Activated naive CD4-positive, alpha-beta T cell treated with anti-CD3 and anti-CD28 coated beads, Interleukin-2, amount 10 ng/mL, durations not matched to agents 7 days and 5 days (primary cell): ENCODE measurements at places on chromosomes 2 and 18.

- DNase-seq = no peak
- H3K27me3 ChIP-seq = no peaks in the 10 kb centered on the region
- H3K36me3 ChIP-seq = no peaks in the 10 kb centered on the region
- H3K27ac ChIP-seq = no peak overlapping the region
- no peaks in the 10 kb centered on the region for H3K4me1 ChIP-seq
These were observed 659.0 kb upstream of the CDH7 start for GRCh38 chr18:65091744-65092329.

DNA sequence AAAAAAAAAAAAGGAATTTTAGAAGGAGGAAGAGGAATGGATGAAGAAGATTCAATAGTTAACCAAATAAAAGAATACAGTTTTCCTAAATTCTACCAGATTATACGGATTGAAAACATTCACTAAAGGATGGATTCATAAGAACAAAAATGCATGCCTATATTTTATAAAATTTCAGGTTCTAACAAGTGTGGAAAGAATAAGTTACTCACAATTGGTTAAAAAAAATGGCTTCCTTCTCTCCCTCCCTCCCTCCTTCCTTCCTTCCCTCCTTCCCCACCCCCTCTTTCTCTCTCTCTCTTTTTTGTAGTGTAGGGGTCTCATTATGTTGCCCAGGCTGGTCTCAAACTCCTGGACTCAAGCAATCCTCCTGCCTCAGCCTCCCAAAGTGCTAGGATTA lies 1.6 kb upstream of the TP53I3 start:
- peaks cover 16% of the 10 kb centered on the region for H3K4me1 ChIP-seq
- no peak overlapping the region for H3K27ac ChIP-seq
- H3K27me3 ChIP-seq = no peaks in the 10 kb centered on the region
- H3K4me3 ChIP-seq = no peak overlapping the region
- peaks cover 4% of the 10 kb centered on the region for H3K36me3 ChIP-seq

GRCh38 chr18:12922266-12922665 lies 25.5 kb upstream of the SEH1L start:
- peaks cover 22% of the 10 kb centered on the region for H3K27me3 ChIP-seq
- no peaks in the 10 kb centered on the region for H3K36me3 ChIP-seq
- no peak for DNase-seq

DNA sequence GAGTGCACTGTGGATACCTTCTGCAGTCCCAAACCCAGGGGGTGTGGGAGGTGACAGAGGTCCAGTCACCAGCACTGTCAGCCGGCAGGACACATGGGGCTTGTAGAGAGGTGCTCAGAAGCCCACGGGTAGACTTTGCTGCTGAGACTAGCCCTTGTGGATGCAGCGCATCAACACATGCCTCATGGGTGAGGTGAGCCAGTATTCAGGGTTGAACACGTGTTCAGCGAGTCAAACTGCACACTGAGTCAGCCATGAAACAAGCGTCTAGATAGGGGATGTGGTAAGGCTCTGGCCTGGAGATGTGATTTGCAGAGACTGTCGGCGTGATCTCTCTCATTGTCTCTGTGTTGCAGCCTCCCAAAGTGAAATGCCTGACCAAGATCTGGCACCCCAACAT lies 35.8 kb upstream of the SCLY start:
- peaks cover 8% of the 10 kb centered on the region for H3K4me1 ChIP-seq
- DNase-seq = peak; percentile 25
- H3K27ac ChIP-seq = peak overlapping the region; percentile 9

GRCh38 chr2:190451561-190452176 lies 43.5 kb downstream of the MFSD6 start:
- no peaks in the 10 kb centered on the region for H3K27me3 ChIP-seq
- no peak overlapping the region for H3K27ac ChIP-seq
- peaks cover 16% of the 10 kb centered on the region for H3K36me3 ChIP-seq
- no peak for DNase-seq

DNA sequence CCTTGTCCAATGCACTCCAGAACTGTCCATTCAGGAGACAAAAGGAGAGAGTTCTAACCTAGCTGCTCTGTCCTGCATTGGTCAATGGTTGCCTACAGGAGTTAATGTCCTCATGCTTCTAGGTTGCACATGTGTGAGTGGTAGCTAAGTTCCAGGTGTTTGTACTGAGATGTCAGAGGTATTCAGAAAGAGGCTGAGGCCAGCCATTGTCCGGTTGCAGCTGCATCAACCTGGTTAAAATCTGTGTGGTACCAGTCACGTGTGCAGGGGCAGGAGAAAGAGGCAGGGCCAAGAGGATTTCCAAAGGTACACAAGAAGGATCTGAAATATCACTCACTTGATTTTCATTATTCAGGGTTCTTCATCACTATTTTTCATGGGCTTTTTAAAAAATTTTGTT lies 70.8 kb downstream of the DTNA start:
- no peaks in the 10 kb centered on the region for H3K27me3 ChIP-seq
- no peak overlapping the region for H3K27ac ChIP-seq
- no peak for DNase-seq
- H3K36me3 ChIP-seq = no peaks in the 10 kb centered on the region
- H3K4me1 ChIP-seq = no peaks in the 10 kb centered on the region
- H3K4me3 ChIP-seq = no peak overlapping the region

DNA sequence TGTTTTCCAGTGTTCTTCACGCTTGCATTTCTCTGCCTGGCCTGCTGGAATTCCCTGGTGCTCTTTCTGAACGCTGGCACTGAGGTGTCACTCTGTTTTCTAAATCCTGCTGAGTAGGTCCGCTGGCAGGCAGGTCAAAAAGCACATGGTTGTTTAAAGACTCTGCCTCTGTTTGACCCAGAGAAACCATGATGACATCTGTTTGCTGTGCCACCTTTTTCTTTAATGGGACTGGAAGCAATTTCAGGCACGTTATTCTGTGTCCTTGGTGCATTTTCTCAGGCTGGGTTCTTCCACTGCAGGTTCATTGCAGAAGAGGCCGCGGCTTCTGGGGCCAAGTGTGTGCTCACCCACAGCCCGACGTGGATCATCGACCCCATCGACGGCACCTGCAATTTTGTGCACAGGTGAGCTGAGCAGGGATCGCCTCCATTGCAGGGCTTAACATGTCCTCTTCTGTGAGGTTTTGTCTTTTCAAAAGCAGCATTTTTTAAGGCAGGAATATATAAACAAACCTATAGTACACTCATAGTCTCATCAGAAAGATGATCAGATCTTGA lies 28.4 kb downstream of the IMPA2 start:
- H3K36me3 ChIP-seq = no peaks in the 10 kb centered on the region
- H3K4me3 ChIP-seq = no peak overlapping the region
- no peaks in the 10 kb centered on the region for H3K27me3 ChIP-seq

DNA sequence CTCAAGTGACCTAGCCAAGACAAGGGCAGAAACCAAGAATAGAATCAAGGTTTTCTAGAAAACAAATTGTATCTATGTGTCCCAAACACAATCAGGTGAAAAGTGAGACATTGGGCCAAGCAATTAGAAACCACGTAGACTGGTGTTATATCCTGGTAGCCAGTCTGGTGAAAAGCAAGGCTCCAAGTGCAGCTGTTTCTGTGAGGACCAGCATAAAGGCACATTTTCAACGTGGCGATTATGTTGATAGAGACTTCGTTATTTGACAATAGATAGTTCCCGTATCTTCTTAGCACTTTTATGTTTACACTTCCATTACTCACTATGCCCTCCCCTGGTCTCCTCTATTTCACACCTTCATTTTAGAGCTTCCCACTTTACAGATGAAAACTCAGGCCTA lies 103.2 kb upstream of the ZFP36L2 start:
- H3K4me3 ChIP-seq = no peak overlapping the region

GRCh38 chr2:197700960-197701359 lies 4.2 kb upstream of the MARS2 start:
- H3K27me3 ChIP-seq = peaks cover 3% of the 10 kb centered on the region
- DNase-seq = no peak
- no peak overlapping the region for H3K4me3 ChIP-seq
- no peaks in the 10 kb centered on the region for H3K36me3 ChIP-seq
- H3K27ac ChIP-seq = no peak overlapping the region

DNA sequence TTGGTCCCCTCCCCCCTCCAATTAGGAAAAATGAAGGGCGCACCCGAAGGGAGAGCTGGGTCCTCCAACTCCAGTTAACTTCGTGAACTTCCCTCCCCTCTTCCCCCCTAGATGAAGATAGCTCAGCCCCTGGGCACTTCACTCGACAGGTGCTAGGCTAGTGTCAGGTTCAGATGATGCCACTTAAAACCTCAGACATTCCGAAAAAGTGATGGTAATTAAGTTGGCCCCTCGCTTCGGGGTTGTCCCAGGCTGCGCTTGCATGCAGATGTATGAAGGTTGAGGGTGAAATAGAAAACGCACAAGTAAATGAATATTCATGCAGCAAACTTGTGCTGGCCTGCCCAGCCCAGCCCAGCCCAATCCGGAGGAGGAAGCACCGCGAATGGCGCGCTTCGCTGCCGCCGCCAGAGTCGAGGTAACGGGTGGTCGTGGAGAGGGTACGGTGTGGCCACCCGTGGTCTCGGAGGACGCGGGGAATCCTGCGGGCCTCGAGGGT lies 3.0 kb upstream of the GBX2 start:
- H3K4me3 ChIP-seq = no peak overlapping the region
- H3K36me3 ChIP-seq = peaks cover 8% of the 10 kb centered on the region
- peaks cover 5% of the 10 kb centered on the region for H3K4me1 ChIP-seq
- DNase-seq = no peak
- H3K27ac ChIP-seq = peak overlapping the region; percentile 60

GRCh38 chr2:240919786-240920782 lies 13.9 kb downstream of the CROCC2 start:
- no peaks in the 10 kb centered on the region for H3K36me3 ChIP-seq
- DNase-seq = peak; percentile 13
- H3K4me1 ChIP-seq = no peaks in the 10 kb centered on the region
- peaks cover 29% of the 10 kb centered on the region for H3K27me3 ChIP-seq
